Keratinocyte (primary cell): ENCODE measurements at places on chromosomes 2 and 18. TPM values are rescaled to one million over a fixed set of nuclear protein-coding genes. Genes with fewer than 3 reads are reported as not detected.

Gene SULT1C4
- polyA plus RNA-seq = not detected in 3 replicates

Gene CTAGE1
- polyA plus RNA-seq = not detected in 3 replicates

Gene TUBB8B
- polyA plus RNA-seq = 0.25 to 0.49 TPM (median 0.30 TPM) in 3 replicates

Gene E2F6
- 7.9 to 13.8 TPM (median 9.3 TPM) in 3 replicates for polyA plus RNA-seq

Gene LNPK
- 15.8 to 32.1 TPM (median 24.3 TPM) in 3 replicates for polyA plus RNA-seq

Gene COL4A3
- polyA plus RNA-seq = not detected in 3 replicates

Gene UGT1A10
- 1.8 to 2.4 TPM (median 2.0 TPM) in 3 replicates for polyA plus RNA-seq

Gene RTP5
- not detected in 3 replicates for polyA plus RNA-seq

Gene ALLC
- not detected in 3 replicates for polyA plus RNA-seq

Gene TNFAIP6
- 0.12 to 0.21 TPM in 2 of 3 replicates, not detected in the other for polyA plus RNA-seq

Gene DUSP19
- 0.39 to 1.1 TPM (median 0.73 TPM) in 3 replicates for polyA plus RNA-seq

Gene SGO2
- 1.8 to 8.6 TPM (median 5.1 TPM) in 3 replicates for polyA plus RNA-seq

Gene CABLES1
- polyA plus RNA-seq = 0.63 to 1.2 TPM (median 1.00 TPM) in 3 replicates

Gene GDF7
- not detected in 3 replicates for polyA plus RNA-seq

DNA sequence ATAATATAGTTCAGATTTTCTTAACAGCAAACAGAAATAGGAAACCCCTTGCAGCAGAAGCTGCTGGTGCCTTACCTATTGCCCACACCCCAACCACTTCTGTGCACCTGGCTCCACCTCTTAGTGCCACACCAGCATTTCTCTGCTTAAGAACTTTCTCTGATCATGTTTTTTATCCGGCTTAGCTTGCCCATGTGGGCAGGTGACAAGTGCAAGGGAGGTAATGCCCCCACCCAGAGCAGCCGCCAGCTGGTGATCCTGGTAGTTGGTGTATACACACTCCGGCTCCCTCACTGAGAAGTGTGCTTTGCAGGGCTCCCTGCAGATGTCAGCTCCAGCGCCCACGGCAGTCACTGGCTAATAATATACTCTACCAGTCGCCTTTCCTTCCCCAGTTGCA is 126.3 kb downstream of the ALPK2 start:
- DNase-seq = no peak
- H3K36me3 ChIP-seq = no peaks in the 10 kb centered on the region
- H3K4me1 ChIP-seq = no peaks in the 10 kb centered on the region
- H3K27me3 ChIP-seq = peaks cover 7% of the 10 kb centered on the region
- H3K27ac ChIP-seq = no peak overlapping the region

- no peaks in the 10 kb centered on the region for H3K36me3 ChIP-seq
- H3K4me1 ChIP-seq = no peaks in the 10 kb centered on the region
- no peak overlapping the region for H3K27ac ChIP-seq
- H3K4me3 ChIP-seq = no peak overlapping the region
- H3K27me3 ChIP-seq = no peaks in the 10 kb centered on the region
These were observed 9.9 kb downstream of the GCKR start for GRCh38 chr2:27506587-27506986.

- no peak overlapping the region for H3K27ac ChIP-seq
- H3K27me3 ChIP-seq = peaks cover 3% of the 10 kb centered on the region
- no peaks in the 10 kb centered on the region for H3K36me3 ChIP-seq
These were observed 466.8 kb upstream of the MEX3C start for GRCh38 chr18:51664236-51664635.

DNA sequence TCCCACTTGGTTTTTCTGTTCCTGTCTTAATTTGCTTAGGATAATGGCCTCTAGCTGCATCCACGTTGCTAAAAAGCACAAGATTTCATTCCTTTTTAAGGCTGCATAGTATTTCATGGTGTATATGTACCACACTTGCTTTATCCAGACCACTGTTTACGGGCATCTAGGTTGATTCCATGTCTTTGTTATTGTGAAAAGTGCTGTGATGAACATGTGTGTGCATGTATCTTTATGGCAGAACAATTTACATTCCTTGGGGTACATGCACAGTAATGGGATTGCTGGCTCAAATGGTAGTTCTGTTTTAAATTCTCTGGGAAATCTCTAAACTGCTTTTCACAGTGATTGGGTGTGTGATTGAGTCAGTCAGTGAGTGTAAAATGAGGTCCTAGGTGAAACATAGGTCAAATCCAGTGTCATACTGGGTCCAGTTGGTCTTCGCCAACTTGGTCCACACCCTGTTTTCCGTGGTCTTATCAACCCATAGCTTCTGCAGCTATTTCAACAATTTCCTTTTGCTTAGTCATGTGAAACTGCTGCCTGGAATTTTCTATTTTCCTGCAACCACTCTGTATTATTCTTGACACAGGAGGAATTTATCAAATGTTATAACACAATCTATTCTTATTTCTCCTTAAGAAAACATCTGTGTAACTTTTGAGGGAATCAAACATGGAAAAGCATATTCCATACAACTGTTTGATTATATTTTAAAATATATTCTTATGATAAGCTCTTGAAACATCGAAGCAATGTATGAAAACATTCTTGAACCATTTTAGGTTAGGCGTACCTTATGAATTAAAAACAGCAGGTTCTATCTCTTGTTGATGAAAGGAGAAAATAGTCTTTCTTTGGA is 82.9 kb downstream of the ADCYAP1 start:
- no peaks in the 10 kb centered on the region for H3K4me1 ChIP-seq
- no peaks in the 10 kb centered on the region for H3K36me3 ChIP-seq
- no peak overlapping the region for H3K4me3 ChIP-seq
- no peak for DNase-seq

- no peak overlapping the region for H3K4me3 ChIP-seq
- H3K4me1 ChIP-seq = peaks cover 5% of the 10 kb centered on the region
- DNase-seq = no peak
- no peak overlapping the region for H3K27ac ChIP-seq
These were observed 810.4 kb upstream of the HS6ST1 start for GRCh38 chr2:129129087-129129486.

GRCh38 chr2:169073963-169074751 is 4.8 kb downstream of the DHRS9 start:
- H3K4me3 ChIP-seq = no peak overlapping the region
- H3K27ac ChIP-seq = no peak overlapping the region
- H3K27me3 ChIP-seq = no peaks in the 10 kb centered on the region
- H3K36me3 ChIP-seq = no peaks in the 10 kb centered on the region

DNA sequence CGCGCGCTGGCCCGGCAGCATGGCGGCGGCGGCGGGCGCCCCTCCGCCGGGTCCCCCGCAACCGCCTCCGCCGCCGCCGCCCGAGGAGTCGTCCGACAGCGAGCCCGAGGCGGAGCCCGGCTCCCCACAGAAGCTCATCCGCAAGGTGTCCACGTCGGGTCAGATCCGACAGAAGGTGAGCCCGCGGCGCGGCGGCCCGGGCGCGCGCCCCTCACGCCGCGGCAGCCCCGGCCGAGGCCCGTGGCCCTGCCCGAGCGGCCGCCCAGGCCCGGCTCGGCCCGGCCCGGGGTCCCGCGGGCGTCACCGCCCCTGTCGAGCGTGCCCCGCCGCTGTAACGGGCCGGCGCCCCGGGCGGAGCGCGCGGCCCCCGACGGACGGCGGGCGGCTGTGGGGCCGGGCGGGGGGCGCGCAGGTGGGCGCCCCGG is 218 bp downstream of the DGKD start:
- H3K4me1 ChIP-seq = peaks cover 39% of the 10 kb centered on the region
- no peak for DNase-seq
- no peaks in the 10 kb centered on the region for H3K27me3 ChIP-seq
- H3K27ac ChIP-seq = no peak overlapping the region
- H3K36me3 ChIP-seq = no peaks in the 10 kb centered on the region
- H3K4me3 ChIP-seq = no peak overlapping the region

DNA sequence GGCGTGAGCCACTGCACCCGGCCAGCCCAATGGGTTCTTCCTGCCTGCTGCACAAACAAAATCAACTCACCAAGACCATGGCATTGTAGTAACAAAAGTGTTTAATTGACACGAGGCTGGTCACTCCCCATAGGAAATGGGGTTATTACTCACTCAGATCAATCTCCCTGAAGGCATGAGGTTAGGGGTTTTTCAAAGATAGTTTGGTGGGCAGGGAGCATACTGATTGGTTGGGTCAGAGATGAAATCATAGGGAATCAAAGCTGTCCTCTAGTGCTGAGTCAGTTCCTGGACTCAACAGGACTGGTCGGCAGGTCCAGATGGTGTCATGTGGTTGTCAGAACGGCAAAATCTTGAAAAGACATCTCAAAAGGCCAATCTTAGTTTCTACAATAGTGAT is 122.1 kb downstream of the TMEM17 start:
- no peaks in the 10 kb centered on the region for H3K4me1 ChIP-seq
- no peaks in the 10 kb centered on the region for H3K27me3 ChIP-seq
- H3K4me3 ChIP-seq = no peak overlapping the region

- DNase-seq = no peak
- peak overlapping the region; percentile 73 for H3K4me3 ChIP-seq
- peaks cover 48% of the 10 kb centered on the region for H3K4me1 ChIP-seq
- H3K36me3 ChIP-seq = no peaks in the 10 kb centered on the region
- H3K27ac ChIP-seq = peak overlapping the region; percentile 59
These were observed 650 bp downstream of the CCBE1 start for GRCh38 chr18:59696311-59697235.

- H3K27me3 ChIP-seq = no peaks in the 10 kb centered on the region
- H3K4me3 ChIP-seq = no peak overlapping the region
- no peaks in the 10 kb centered on the region for H3K36me3 ChIP-seq
- peaks cover 3% of the 10 kb centered on the region for H3K4me1 ChIP-seq
- no peak overlapping the region for H3K27ac ChIP-seq
- no peak for DNase-seq
These were observed 147.9 kb downstream of the B3GNT2 start for GRCh38 chr2:62343636-62344337.

GRCh38 chr2:9263428-9263827 is 56.8 kb downstream of the ASAP2 start:
- H3K27me3 ChIP-seq = no peaks in the 10 kb centered on the region
- H3K4me1 ChIP-seq = no peaks in the 10 kb centered on the region
- peaks cover 12% of the 10 kb centered on the region for H3K36me3 ChIP-seq
- no peak overlapping the region for H3K4me3 ChIP-seq
- H3K27ac ChIP-seq = no peak overlapping the region

- peaks cover 12% of the 10 kb centered on the region for H3K4me1 ChIP-seq
- DNase-seq = no peak
- H3K27ac ChIP-seq = no peak overlapping the region
- no peaks in the 10 kb centered on the region for H3K27me3 ChIP-seq
These were observed 32.1 kb upstream of the ZNF638 start for GRCh38 chr2:71299507-71299906.

DNA sequence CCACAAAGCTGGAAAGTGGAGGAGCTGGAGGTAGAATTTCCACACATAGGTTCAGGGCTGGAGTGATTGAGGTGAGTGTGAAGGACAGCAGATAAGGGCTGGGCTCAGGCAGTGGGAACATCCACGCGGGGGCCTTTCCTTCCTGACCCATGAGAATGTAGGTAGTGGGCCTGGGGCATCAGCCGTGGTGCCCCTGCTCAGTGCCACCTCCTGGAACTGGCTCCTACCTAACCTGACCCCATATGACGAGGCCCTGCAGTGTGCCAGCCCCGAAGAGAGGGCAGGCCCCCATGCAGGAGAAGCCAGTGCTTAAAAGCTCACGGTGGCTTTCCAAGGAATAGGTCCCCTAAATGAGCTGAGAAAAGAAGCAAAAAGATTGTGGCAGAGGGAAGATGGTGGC is 66.2 kb downstream of the HS6ST1 start:
- H3K27ac ChIP-seq = no peak overlapping the region
- H3K27me3 ChIP-seq = no peaks in the 10 kb centered on the region
- no peaks in the 10 kb centered on the region for H3K36me3 ChIP-seq
- DNase-seq = no peak
- H3K4me1 ChIP-seq = no peaks in the 10 kb centered on the region

GRCh38 chr2:128187032-128187654 is 96.1 kb downstream of the UGGT1 start:
- peaks cover 17% of the 10 kb centered on the region for H3K36me3 ChIP-seq
- no peak overlapping the region for H3K4me3 ChIP-seq
- H3K27ac ChIP-seq = no peak overlapping the region
- H3K27me3 ChIP-seq = no peaks in the 10 kb centered on the region
- no peaks in the 10 kb centered on the region for H3K4me1 ChIP-seq

GRCh38 chr2:64675860-64676259 is 22.1 kb upstream of the SERTAD2 start:
- H3K27me3 ChIP-seq = no peaks in the 10 kb centered on the region
- no peak overlapping the region for H3K27ac ChIP-seq
- no peak overlapping the region for H3K4me3 ChIP-seq
- no peak for DNase-seq

- H3K27ac ChIP-seq = no peak overlapping the region
- no peak overlapping the region for H3K4me3 ChIP-seq
- no peak for DNase-seq
- H3K36me3 ChIP-seq = no peaks in the 10 kb centered on the region
- no peaks in the 10 kb centered on the region for H3K4me1 ChIP-seq
- H3K27me3 ChIP-seq = no peaks in the 10 kb centered on the region
These were observed 729.4 kb downstream of the RNF144A start for GRCh38 chr2:7646661-7647060.

DNA sequence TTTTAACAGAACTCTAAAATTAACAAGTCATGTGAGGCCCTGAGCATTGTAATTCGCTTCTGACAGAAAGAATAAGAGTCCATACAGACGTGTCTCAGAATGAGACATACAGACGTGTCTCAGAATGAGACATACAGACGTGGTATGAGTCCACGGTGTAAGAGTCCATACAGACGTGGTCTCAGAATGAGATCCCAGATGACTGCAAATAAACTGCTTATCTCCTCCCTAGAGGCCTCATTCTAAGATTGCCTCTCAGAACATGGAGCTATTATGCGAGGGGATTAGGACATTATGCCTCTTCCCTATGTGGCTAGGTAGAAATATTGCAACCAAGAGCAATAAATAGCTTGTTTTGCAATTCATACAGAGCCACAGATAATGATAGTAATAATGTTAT is 63.9 kb downstream of the NEB start:
- no peak overlapping the region for H3K4me3 ChIP-seq
- H3K4me1 ChIP-seq = no peaks in the 10 kb centered on the region
- no peak overlapping the region for H3K27ac ChIP-seq
- no peak for DNase-seq
- H3K36me3 ChIP-seq = no peaks in the 10 kb centered on the region
- no peaks in the 10 kb centered on the region for H3K27me3 ChIP-seq

- peak overlapping the region; percentile 53 for H3K27ac ChIP-seq
- H3K36me3 ChIP-seq = peaks cover 6% of the 10 kb centered on the region
- peak overlapping the region; percentile 77 for H3K4me3 ChIP-seq
- no peaks in the 10 kb centered on the region for H3K27me3 ChIP-seq
- no peak for DNase-seq
These were observed 567 bp downstream of the PCYOX1 start for GRCh38 chr2:70258532-70258875.

- no peaks in the 10 kb centered on the region for H3K36me3 ChIP-seq
- H3K27ac ChIP-seq = no peak overlapping the region
- H3K27me3 ChIP-seq = no peaks in the 10 kb centered on the region
- DNase-seq = no peak
These were observed 356.3 kb upstream of the PKDCC start for GRCh38 chr2:41691561-41691960.

GRCh38 chr2:214233164-214233563 is 177.7 kb upstream of the VWC2L start:
- no peaks in the 10 kb centered on the region for H3K4me1 ChIP-seq
- no peak for DNase-seq
- H3K27ac ChIP-seq = no peak overlapping the region

- H3K4me1 ChIP-seq = no peaks in the 10 kb centered on the region
- H3K27ac ChIP-seq = no peak overlapping the region
- no peaks in the 10 kb centered on the region for H3K36me3 ChIP-seq
These were observed 43.9 kb downstream of the ST6GAL2 start for GRCh38 chr2:106841886-106842645.

GRCh38 chr2:105580870-105581554 is 163.7 kb upstream of the NCK2 start:
- no peaks in the 10 kb centered on the region for H3K27me3 ChIP-seq
- peaks cover 10% of the 10 kb centered on the region for H3K4me1 ChIP-seq
- H3K27ac ChIP-seq = no peak overlapping the region
- no peak for DNase-seq
- no peaks in the 10 kb centered on the region for H3K36me3 ChIP-seq
- no peak overlapping the region for H3K4me3 ChIP-seq

GRCh38 chr18:2244641-2245040 is 326.7 kb downstream of the METTL4 start:
- DNase-seq = no peak
- H3K27ac ChIP-seq = no peak overlapping the region
- no peaks in the 10 kb centered on the region for H3K36me3 ChIP-seq
- H3K4me3 ChIP-seq = no peak overlapping the region
- no peaks in the 10 kb centered on the region for H3K27me3 ChIP-seq
